ENCODE measurements at places on chromosomes 3 and 15. TPM values are rescaled to one million over a fixed set of nuclear protein-coding genes. Genes with fewer than 3 reads are reported as not detected.

Gene AMIGO3
- total RNA-seq = 0.56 TPM

Gene CYP19A1
- 0.15 TPM for total RNA-seq

Gene CCDC13
- total RNA-seq = 0.60 TPM

Gene ARGFX
- total RNA-seq = not detected

Gene ARRDC4
- total RNA-seq = 0.18 TPM

Gene PPCDC
- 19.3 TPM for total RNA-seq
